ENCODE measurements at places on chromosomes 7 and 10.

DNA sequence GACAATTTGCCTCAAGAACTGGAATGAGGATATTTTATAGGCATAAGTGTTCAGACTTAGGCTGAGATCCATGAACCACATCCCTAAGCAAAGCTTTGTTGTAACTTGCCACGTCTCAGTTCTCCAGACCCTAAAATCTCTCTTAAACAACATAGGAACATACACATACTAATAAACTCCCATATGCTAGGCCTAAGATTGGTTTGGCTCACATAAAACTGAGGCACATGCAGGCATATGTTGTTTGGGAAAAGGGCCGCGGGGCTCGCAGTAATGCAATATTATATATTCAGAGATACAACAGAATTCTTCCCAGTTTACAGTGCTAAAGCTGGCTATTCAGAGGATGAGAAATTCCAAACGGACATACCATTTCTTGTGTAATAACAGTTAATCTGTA is 61.0 kb downstream of the DOCK4 start:
- no peak for DNase-seq

- DNase-seq, result no peak
Observed at GRCh38 chr10:73910401-73910763, 550 bp upstream of the PLAU start.

GRCh38 chr7:74587435-74588126 is 69.9 kb upstream of the GTF2I start:
- no peak for DNase-seq

DNA sequence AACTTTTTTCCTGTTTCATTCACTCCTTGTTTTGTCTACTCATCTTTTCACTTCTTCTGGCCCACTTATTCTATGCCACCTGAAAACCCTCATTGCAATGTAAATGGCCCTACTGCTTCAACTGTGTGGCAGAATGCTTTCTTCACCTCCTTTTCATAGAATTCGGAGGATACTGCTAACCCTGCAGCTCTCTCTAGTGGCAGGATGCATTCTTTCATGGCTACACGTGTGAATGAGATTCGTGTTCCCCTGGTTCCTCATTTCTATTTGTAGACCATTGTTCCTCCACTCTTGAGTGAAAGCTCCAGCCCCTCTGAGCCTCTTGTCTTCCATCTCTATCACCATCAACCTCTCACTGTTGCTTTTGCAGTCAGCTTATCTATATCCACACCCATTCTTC is 20.9 kb upstream of the CYP26C1 start:
- no peak for DNase-seq

DNA sequence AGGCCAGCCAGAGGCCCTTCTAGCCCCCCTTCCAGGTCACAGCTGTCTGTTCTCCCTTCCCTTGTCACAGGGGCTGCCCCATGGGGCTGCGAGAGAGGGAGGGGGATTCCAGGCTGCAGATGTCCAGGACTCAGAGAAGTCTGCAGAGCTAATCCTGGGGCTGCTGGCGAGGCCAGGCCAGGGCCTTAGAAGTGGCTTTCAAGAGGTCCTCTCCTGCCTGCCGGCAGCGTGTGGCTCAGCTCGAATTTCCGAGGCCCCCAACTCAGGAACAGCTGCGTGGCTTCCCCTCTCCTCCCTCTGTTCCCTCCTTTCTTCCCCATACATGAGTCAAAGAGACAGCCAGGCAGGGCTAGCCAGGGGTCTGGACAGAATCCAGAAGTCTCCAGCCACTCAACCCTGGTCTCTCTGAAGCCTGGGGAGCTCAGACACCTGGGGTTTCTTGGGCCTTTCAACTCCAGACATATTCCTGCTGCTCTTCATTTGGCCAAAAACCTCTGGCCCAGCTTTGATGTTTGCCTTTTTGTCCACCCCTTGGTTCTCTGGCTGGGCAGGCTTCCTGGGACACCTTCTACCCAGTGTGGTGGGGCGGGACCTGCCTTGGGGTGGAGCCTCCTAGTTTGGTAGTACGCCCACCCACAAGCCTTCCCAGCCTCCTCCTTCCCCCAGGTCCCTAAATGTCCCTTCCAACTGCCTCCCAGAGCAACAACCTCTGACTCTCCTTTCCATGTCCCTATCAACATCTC is 21.8 kb upstream of the EIF5AL1 start:
- no peak for DNase-seq

- no peak for DNase-seq
Observed at GRCh38 chr10:7538970-7539654, 127.7 kb downstream of the ITIH5 start.
